AG04450 (cell line): ENCODE measurements at places on chromosomes 7 and 10. TPM values are rescaled to one million over a fixed set of nuclear protein-coding genes. Genes with fewer than 3 reads are reported as not detected.

DNA sequence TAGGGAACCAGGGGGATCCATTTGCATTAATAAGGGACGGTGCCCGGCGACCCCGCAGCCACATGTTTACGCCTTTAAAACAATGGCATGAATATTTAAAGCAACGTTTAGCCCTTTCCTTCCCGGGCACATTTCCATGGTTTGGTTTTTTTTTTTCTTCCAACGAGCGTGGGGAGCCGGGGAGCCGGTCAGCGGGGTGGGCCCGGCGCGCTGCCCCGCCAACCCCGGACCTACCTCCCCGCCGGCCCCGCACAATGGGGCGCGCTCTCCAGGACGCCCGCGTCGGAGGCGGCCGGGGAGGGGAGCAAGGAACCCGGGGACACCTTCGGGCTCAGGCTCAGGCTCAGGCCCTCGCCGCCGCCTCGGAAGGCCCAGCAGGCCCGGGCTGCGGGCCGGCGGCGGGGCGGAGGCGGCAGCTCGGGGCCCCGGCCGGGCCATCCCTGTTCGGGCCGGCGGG, 1.0 kb downstream of the SEPHS1 start:
- no peak for DNase-seq

Gene LEP
- polyA plus RNA-seq: not detected in 2 replicates

- DNase-seq: no peak
Observed at GRCh38 chr7:117237646-117238045, 85.2 kb downstream of the WNT2 start.

GRCh38 chr7:92705831-92706230, 115.6 kb upstream of the FAM133B start:
- no peak for DNase-seq

GRCh38 chr10:43775384-43775783, 126.7 kb upstream of the ZNF32 start:
- no peak for DNase-seq
